ENCODE measurements at places on chromosomes 11 and 22.

- DNase-seq = no peak
Observed at GRCh38 chr11:77658213-77659013, 20.8 kb upstream of the CLNS1A start.

DNA sequence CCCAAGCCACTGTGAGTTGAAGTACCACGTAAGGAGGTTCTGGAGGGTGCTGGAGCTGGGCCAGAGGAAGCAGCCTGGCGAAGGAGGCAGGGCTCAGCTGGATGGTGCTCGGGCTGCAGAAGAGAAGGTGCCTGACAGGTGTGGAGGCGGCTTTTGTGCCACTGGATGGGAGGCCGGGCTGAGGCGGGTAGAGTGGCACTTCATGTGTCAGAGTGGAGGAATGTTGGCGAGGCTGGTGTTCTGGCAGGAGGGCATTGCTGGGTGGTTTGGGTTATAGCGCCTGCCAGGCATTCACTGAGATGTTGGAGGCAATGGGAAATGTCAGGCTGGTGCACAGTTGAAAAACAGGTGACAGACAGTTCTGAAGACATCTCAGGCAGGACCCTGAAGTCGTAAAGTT, 24.2 kb downstream of the UBE2L3 start:
- no peak for DNase-seq

- no peak for DNase-seq
Observed at GRCh38 chr11:69691463-69691862, 12.4 kb downstream of the FGF19 start.

- no peak for DNase-seq
Observed at GRCh38 chr11:16312233-16312765, 44.0 kb downstream of the SOX6 start.

- peak; percentile 76 for DNase-seq
Observed at GRCh38 chr11:394034-394857, at the start of gene PKP3. PKP3 (plus strand) TSS chr11:394209; CDS start chr11:394293, 84 bp downstream.

- no peak for DNase-seq
Observed at GRCh38 chr11:75836417-75836816, 21.4 kb downstream of the UVRAG start.

GRCh38 chr11:102486584-102486983, 34.0 kb upstream of the TMEM123 start:
- no peak for DNase-seq

DNA sequence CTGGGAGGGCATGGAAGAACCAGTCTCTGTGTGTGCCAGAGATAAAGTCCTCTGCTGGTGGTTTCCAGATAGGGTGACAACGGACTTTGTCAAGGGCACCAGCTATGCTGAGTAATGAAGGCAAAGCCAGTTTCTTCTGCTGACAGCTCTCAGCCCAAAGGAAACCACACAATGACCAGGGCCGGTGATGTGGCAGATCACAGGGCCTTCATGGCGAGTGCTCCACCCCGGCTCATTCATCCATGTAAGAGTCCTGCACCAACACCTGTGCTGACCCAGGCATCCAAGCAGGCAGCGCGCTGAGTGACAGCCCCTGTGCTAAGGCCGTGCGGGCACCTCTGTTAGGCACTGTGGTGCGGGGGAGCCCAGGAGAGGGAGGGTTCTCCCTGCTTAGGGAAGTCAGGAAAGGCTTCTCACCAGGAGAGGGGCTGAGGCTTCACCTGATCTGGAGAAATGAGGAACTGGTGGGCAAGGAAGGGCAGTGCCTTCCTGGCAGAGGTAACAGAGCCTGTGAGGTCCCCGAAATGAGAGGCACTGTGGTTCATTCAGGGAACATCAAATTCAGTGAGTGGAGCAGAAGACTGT, 33.8 kb downstream of the TP53I11 start:
- DNase-seq = no peak

DNA sequence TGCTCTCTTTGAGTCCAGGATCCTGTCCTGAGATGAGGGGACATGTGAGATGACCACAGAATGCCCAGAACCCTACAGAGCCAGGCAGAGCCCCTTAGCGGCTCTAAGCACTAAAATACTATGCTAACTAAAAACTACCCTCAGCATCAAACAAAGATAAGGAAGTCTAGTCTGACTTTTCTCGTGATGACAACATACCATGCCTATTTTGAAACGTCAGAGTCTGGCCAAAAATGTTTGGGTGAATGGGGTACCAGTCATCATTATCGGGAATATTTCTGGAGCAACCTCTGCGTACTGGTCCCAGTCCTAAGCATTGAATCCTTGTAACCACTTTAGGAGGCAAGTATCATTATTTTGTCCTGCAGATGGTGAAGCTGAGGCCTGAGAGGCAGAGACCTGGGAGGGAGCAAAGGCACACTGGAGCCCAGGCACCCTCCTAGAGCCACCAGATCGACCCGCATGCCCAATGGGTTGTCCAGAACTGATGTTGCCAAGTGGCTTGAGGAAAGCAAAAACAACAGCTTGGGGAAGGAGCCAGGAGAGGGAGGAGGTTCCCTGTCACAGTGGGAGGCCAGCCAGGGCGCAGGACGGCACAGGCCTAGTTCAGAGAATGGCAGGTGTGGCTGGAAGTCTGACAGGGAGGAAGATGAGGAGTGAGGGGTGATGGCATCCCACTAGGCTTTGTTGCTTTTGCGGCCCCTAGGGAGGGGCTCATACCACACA, 7.2 kb upstream of the OSM start:
- DNase-seq = no peak
